ENCODE measurements at places on chromosomes 7 and 10. TPM values are rescaled to one million over a fixed set of nuclear protein-coding genes. Genes with fewer than 3 reads are reported as not detected.

PTPRE gene
- total RNA-seq, result not detected

COX15 gene
- 25.8 TPM for total RNA-seq

PARD3 gene
- 61.9 TPM for total RNA-seq

GPR15LG gene
- total RNA-seq, result not detected

LRMDA gene
- total RNA-seq, result not detected

PSPH gene
- total RNA-seq, result 69.1 TPM

FAM131B gene
- total RNA-seq, result 0.31 TPM

CALHM3 gene
- not detected for total RNA-seq

SPDYE16 gene
- not detected for total RNA-seq

KLF14 gene
- total RNA-seq, result not detected

CHAT gene
- total RNA-seq, result not detected

TLX1 gene
- 0.14 TPM for total RNA-seq

MGMT gene
- total RNA-seq, result 60.3 TPM

ZFYVE27 gene
- 21.8 TPM for total RNA-seq

PLEKHS1 gene
- total RNA-seq, result not detected

MUC3A gene
- not detected for total RNA-seq

RABGEF1 gene
- total RNA-seq, result 21.2 TPM

SPDYE6 gene
- total RNA-seq, result not detected

PNLIPRP3 gene
- total RNA-seq, result not detected

CPED1 gene
- 21.5 TPM for total RNA-seq

CD36 gene
- not detected for total RNA-seq

ITGA8 gene
- 0.12 TPM for total RNA-seq

LRRC17 gene
- total RNA-seq, result 0.58 TPM

WDFY4 gene
- not detected for total RNA-seq

TFPI2 gene
- total RNA-seq, result not detected

HSPA12A gene
- total RNA-seq, result 0.18 TPM

CYP2E1 gene
- total RNA-seq, result not detected

CALHM1 gene
- not detected for total RNA-seq

ASB10 gene
- total RNA-seq, result not detected

SCART1 gene
- 0.18 TPM for total RNA-seq

TMEM196 gene
- not detected for total RNA-seq

FAM24B gene
- 2.6 TPM for total RNA-seq

ANKRD7 gene
- 1.9 TPM for total RNA-seq

FMC1 gene
- 15.1 TPM for total RNA-seq

FAM25C gene
- not detected for total RNA-seq

MGAM2 gene
- not detected for total RNA-seq

GNGT1 gene
- not detected for total RNA-seq

RNF32 gene
- 2.2 TPM for total RNA-seq

RARRES2 gene
- total RNA-seq, result 5.0 TPM

TRIM50 gene
- not detected for total RNA-seq

AS3MT gene
- total RNA-seq, result 1.4 TPM
